ENCODE measurements at places on chromosomes 6 and 20.

GRCh38 chr20:8438748-8439147 is 306.7 kb downstream of the PLCB1 start:
- no peak for DNase-seq
- H3K27me3 ChIP-seq: no peaks in the 10 kb centered on the region
- H3K4me1 ChIP-seq: no peaks in the 10 kb centered on the region
- no peak overlapping the region for H3K4me3 ChIP-seq

GRCh38 chr20:23284009-23284408 is 66.6 kb upstream of the NXT1 start:
- H3K4me3 ChIP-seq: no peak overlapping the region
- H3K27me3 ChIP-seq: no peaks in the 10 kb centered on the region
- H3K36me3 ChIP-seq: no peaks in the 10 kb centered on the region
- no peak for DNase-seq

DNA sequence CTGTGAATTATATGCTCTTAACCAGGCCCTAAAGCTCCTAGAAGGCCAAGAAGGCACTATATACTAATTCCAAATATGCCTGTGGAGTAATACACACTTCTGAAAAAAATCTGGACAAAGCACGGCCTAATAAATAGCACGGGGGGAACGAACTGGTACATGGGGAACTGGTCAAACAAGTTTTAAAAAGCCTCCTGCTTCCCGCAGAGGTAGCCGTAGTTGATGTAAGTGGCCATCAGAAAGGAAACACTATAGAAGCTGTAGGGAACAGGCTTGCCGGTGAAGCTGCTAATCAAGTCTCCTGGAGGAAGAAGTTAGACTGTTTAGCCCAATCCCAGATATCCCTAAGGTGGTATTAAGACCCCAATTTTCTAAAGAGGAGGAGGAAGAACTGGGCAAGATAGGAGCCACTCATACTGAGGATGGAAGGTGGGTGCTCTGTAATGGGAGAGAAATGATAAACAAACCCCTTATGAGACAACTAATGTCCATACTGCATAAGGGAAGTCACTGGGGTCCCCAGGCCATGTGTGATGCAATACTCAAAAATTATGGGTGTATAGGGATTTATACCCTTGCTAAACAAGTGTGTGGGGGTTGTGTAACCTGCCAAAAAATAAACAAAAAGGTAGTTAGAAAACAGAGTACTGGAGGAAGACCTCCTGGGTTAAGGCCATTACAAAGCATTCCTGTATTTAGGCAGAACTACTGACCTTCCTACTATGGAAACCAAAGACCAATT is 27.1 kb upstream of the ZNF318 start:
- H3K4me1 ChIP-seq: peaks cover 6% of the 10 kb centered on the region
- no peak overlapping the region for H3K27ac ChIP-seq
- H3K36me3 ChIP-seq: no peaks in the 10 kb centered on the region
- H3K4me3 ChIP-seq: no peak overlapping the region
- no peaks in the 10 kb centered on the region for H3K27me3 ChIP-seq

- H3K27me3 ChIP-seq: no peaks in the 10 kb centered on the region
- no peak overlapping the region for H3K27ac ChIP-seq
- no peak for DNase-seq
- no peaks in the 10 kb centered on the region for H3K36me3 ChIP-seq
These were observed 10.4 kb upstream of the ZFAND3 start for GRCh38 chr6:37809197-37809543.

GRCh38 chr20:48886194-48886593 is 35.3 kb upstream of the ARFGEF2 start:
- H3K4me1 ChIP-seq: no peaks in the 10 kb centered on the region
- H3K27ac ChIP-seq: no peak overlapping the region
- H3K36me3 ChIP-seq: no peaks in the 10 kb centered on the region
- DNase-seq: no peak
- no peaks in the 10 kb centered on the region for H3K27me3 ChIP-seq

DNA sequence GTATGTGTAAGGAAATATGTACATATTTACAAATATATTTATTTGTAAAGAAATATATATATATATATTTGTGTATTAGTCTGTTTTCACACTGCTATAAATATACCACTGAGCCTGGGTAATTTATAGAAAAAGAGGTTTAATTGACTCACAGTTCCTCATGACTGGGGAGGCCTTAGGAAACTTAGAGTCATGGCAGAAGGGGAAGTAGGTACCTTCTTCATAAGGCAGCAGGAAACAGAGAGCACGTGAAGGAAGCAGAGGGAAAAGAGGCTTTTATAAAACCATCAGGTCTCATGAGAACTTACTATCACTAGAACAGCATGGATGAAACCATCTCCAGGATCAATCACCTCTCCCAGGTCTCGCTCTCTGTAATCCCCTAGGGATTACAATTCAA is 644.5 kb upstream of the HS3ST5 start:
- H3K36me3 ChIP-seq: no peaks in the 10 kb centered on the region
- no peaks in the 10 kb centered on the region for H3K4me1 ChIP-seq
- no peak overlapping the region for H3K4me3 ChIP-seq
- H3K27ac ChIP-seq: no peak overlapping the region

DNA sequence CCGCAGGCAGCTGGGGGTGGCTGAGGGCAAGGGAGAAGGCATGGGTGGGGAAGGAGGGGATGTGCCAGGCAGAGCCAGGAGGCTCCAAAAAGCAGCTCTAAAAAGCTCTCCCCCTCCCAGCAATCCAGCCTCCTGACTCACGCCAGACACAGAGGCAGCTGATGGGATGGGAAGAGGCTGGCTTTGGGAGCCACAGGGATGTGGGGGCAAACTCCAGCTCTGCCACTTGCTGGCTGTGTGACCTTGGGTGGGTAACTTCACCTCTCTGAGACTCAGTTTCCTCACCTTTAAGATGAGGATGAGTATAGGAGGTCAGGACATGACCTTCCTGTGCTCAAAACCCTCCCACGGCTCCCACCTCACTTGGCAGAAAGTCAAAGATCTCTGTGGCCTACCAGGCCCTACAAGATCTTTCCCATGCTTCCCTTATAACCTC is 148.9 kb downstream of the CEBPB start:
- H3K4me1 ChIP-seq: peaks cover 16% of the 10 kb centered on the region
- no peaks in the 10 kb centered on the region for H3K36me3 ChIP-seq
- DNase-seq: no peak
- peak overlapping the region; percentile 28 for H3K27ac ChIP-seq

- H3K27ac ChIP-seq: no peak overlapping the region
- peaks cover 9% of the 10 kb centered on the region for H3K36me3 ChIP-seq
- no peak overlapping the region for H3K4me3 ChIP-seq
- peak; percentile 90 for DNase-seq
- H3K27me3 ChIP-seq: no peaks in the 10 kb centered on the region
These were observed 2.1 kb upstream of the DDX27 start for GRCh38 chr20:49216991-49217578.

DNA sequence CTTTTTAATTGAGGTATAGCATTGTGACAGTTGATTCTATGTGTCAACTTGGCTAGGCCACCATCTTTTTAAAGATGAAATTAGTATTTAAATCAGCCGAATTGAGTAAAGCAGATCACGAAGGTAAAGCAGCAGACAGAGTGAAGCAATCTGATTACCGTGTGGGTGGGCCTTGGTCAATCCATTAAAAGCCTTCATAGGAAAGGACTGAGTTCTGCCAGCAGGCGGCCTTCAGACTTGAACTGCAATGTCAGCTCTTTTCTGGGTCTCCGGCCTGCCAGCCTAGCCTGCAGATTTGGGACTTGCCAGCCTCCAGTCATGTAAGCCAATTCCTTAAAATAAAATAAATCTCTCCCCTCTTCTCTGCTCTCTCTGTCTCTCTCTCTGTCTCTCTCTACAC is 22.4 kb upstream of the TGM2 start:
- no peak for DNase-seq
- no peaks in the 10 kb centered on the region for H3K36me3 ChIP-seq
- no peak overlapping the region for H3K4me3 ChIP-seq
- H3K27ac ChIP-seq: no peak overlapping the region
- no peaks in the 10 kb centered on the region for H3K4me1 ChIP-seq

- no peak for DNase-seq
- H3K27ac ChIP-seq: no peak overlapping the region
- H3K4me3 ChIP-seq: no peak overlapping the region
- H3K4me1 ChIP-seq: no peaks in the 10 kb centered on the region
- no peaks in the 10 kb centered on the region for H3K27me3 ChIP-seq
These were observed 36.6 kb upstream of the LTV1 start for GRCh38 chr6:143806282-143807102.

DNA sequence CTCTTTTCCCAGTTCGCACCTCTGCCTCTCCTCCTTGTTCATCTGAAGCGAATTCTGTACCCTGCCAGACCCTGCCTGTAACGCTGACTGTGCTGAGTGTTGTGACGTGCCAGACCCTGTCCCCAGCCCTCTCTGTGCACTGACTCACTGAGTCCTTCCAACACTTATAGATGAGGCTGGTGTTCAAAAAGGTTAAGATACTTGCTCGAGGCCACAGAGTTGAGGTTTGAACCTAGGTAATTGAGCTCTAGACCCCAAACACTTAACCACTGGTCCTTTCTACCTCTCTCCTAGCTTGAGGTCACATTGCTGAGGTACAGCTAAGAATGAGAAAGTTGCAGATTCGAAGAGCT is 45.7 kb upstream of the NEDD9 start:
- H3K27ac ChIP-seq: peak overlapping the region; percentile 56
- H3K36me3 ChIP-seq: no peaks in the 10 kb centered on the region
- no peak overlapping the region for H3K4me3 ChIP-seq
- no peak for DNase-seq
- H3K27me3 ChIP-seq: no peaks in the 10 kb centered on the region

- H3K4me1 ChIP-seq: no peaks in the 10 kb centered on the region
- no peaks in the 10 kb centered on the region for H3K27me3 ChIP-seq
- no peaks in the 10 kb centered on the region for H3K36me3 ChIP-seq
- H3K27ac ChIP-seq: no peak overlapping the region
These were observed 106.3 kb downstream of the PRKN start for GRCh38 chr6:162621246-162621645.

- peak; percentile 9 for DNase-seq
- H3K27me3 ChIP-seq: peaks cover 5% of the 10 kb centered on the region
- H3K27ac ChIP-seq: no peak overlapping the region
- no peaks in the 10 kb centered on the region for H3K36me3 ChIP-seq
These were observed 60.2 kb downstream of the GCLC start for GRCh38 chr6:53484476-53485280.

DNA sequence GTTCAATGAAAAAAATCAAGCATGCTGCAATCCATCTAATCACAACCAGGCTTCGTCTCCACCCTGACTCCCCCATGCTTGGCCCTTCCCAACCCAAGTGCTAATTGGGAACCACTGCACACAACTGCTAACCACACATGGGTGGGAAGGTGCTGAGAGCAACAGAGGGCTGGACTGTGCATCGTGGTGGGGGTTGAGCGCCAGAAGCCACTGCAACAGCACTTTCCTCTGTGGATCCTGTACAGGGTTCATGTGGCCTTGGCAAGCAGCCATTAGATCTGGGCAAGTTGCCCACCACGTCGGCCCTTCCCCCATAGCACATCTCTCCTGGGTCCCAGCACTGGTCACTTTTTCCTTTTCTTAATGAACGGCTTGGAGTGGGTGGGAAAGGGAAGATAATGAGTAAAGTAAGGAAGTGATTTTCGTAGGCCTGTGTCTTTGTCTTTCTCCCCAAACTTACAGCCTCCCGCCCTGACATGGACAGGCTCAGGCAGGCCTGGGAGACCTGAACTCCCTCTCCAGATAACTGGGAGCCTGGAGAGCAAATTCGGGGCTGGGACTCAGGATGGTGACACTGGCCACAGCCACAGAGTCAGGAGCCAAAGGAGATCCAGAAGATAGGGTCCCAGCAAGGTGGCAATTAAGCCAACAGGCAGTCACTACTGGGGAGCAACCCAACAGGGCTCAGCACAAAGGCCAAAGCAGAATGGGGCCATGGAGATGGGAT is 34.4 kb upstream of the MRPS10 start:
- no peak for DNase-seq
- H3K27me3 ChIP-seq: no peaks in the 10 kb centered on the region
- no peak overlapping the region for H3K27ac ChIP-seq
- H3K4me1 ChIP-seq: no peaks in the 10 kb centered on the region

GRCh38 chr20:3406481-3407039 is 909 bp downstream of the DNAAF9 start:
- peaks cover 12% of the 10 kb centered on the region for H3K4me1 ChIP-seq
- no peaks in the 10 kb centered on the region for H3K36me3 ChIP-seq
- peak overlapping the region; percentile 74 for H3K4me3 ChIP-seq
- H3K27me3 ChIP-seq: no peaks in the 10 kb centered on the region
- H3K27ac ChIP-seq: peak overlapping the region; percentile 60
- DNase-seq: peak; percentile 1

DNA sequence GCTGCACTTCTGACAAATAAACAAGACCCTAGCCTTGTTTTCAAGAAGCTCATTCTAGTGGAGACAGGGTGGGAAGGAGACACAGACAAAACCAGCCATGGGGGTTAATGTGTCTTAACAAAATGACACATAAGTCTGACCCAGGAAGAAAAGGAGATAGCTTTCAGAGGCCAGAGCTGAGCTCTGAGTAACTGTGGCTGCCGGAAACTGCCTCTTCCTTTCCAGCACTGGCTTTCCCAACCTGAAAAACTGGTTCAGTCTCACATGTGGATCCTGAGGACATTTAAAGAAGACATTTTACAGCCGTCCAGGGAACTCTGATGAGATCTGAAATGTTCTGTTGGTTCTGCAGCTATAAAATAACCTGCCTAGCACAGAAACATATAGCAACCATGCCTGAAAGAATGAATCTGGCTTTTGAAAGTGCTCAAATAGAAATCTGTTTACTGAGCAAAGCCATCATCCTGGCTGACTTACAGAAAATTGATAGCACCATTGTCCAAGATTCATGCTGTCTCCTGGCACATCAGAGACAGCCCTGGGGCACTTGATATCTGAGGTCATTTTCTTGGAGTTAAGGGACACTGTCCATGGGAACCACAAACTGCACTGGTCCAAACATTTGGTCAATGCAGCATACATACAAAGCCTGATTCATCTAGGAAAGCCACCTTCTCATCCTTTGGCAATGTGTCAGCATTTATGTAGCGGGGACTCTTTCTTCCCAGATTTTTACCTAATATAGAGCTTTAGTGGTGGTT is 83.2 kb upstream of the PAX1 start:
- H3K27me3 ChIP-seq: no peaks in the 10 kb centered on the region
- no peaks in the 10 kb centered on the region for H3K36me3 ChIP-seq
- no peak overlapping the region for H3K4me3 ChIP-seq
- no peaks in the 10 kb centered on the region for H3K4me1 ChIP-seq
- DNase-seq: no peak

GRCh38 chr6:54286141-54286540 is 22.1 kb upstream of the TINAG start:
- no peak overlapping the region for H3K4me3 ChIP-seq
- H3K4me1 ChIP-seq: no peaks in the 10 kb centered on the region
- no peaks in the 10 kb centered on the region for H3K36me3 ChIP-seq

GRCh38 chr6:52507557-52508260 is 69.2 kb downstream of the TRAM2 start:
- no peaks in the 10 kb centered on the region for H3K4me1 ChIP-seq
- H3K4me3 ChIP-seq: no peak overlapping the region
- H3K27ac ChIP-seq: no peak overlapping the region

- no peak overlapping the region for H3K4me3 ChIP-seq
- H3K27ac ChIP-seq: peak overlapping the region; percentile 38
- H3K27me3 ChIP-seq: no peaks in the 10 kb centered on the region
- DNase-seq: no peak
- peaks cover 40% of the 10 kb centered on the region for H3K4me1 ChIP-seq
- H3K36me3 ChIP-seq: no peaks in the 10 kb centered on the region
These were observed 38.7 kb downstream of the NCOA7 start for GRCh38 chr6:125829433-125829832.

All from effector memory CD4-positive, alpha-beta T cell (primary cell).